Large intestine (tissue), 12 donors: ENCODE measurements at places on chromosomes 6 and 20.

GRCh38 chr6:139165324-139165723 lies 30.4 kb downstream of the HECA start:
- no peak for DNase-seq

DNA sequence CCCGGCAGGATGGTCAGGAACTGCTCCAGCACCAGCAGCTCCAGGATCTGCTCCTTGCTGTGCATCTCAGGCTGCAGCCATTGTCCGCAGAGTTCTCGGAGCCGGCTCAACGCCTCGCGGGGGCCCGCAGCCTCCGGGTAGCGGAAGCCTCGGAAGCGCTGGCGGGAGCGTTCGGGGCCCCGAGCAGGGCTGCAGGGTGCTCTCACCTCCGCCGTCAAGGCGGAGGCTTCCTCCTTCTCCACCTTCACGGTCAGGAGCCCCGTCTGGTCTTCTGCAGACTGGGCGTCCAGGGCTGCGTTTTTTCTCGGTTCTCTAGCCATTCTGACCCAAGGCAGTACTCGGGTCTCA lies 434 bp downstream of the ZKSCAN4 start:
- DNase-seq, result no peak

DNA sequence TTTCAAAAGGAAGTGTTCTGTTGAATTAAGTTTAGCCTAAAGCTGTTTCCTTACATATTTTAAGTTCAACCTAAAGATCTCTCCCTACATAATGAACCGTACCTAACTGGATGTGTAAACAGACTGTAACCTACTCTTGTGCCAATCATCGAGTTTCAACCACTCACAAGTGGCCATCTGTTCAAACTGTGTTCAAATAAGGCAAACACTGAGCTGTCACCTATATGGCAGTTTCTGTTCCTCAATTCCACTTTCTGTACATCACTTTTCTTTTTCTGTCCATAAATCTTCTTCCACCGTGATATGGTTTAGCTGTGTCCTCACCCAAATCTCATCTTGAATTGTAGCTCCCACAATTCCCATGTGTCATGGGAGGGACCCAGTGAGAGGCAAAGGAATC lies 428.6 kb downstream of the HACE1 start:
- DNase-seq, result no peak

- DNase-seq, result peak; percentile 91
Measured at GRCh38 chr6:138499303-138500018, at the start of gene NHSL1. Gene NHSL1 (minus strand): TSS chr6:138499494. CDS start chr6:138499290, 204 bp downstream.

DNA sequence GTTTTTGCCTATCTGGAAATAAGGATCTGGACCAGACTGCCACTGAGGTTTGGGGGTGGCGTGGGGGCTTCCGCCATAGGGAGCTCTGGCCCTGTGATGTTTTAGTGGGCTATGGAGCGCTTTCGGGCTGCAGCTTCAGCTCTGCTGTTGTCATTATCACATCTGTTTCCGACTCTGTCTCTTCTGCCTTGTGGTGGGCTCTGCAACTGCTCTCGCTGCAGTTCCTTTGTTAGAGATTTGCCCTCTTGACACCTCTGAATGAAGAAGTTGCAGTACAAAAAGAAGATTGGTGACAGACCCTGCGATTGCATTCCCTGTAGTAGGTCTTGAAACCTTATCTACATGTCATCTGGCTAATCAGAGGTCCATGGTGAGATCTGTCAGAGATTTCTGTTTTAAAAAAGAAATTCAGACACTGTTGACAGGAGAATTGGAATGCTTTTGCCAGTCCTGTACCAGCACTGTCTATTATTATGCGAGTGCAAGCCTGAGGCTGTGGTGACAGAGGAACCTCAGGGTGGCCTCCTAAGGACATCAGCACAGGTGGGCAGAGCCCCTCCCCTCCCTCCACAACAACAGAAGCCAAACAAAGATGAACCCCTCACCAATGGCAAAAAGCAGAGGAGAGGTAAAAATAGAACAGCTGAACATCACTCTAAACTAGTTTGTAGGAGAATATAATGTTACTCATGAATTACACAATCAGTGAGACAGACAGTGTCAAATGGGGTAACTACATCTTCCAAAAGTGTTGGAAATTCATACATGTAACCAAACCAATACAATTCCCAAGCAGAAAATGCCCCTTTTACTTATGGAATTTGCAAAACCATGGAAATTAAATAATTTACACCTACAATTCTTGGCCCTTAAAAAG lies 63.5 kb upstream of the DEFB112 start:
- DNase-seq, result no peak

DNA sequence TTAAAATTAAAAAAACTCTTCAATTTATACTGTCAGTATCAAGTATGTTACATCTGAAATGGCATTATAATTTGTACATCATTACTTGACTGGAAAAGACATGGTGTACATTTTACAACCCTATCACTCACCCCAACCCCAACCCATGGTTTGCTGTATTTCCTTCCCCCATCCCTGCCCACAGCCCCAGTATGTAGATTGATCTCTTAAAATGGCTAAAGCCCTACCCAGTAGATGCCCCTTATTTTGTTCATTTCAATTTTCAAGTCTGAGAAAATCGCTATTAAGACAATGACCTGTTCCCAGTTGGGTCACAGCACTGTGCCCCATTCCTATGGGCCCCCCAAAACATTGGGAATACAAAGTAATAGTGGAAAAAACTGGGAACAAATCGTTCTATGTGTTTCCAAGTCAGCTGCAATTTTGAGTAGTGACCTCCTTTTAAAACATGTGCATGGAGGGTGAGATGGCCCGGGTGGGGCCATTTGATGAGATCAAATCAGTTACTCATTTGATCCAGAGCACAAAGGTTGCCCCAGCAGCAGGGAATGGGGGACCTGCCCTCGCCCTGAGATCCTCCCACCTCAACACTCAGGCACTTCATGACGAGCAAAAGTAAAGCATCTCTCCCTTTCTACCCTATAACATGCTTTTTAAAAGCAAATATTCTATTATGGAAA lies 13.3 kb downstream of the EZR start:
- DNase-seq, result no peak

DNA sequence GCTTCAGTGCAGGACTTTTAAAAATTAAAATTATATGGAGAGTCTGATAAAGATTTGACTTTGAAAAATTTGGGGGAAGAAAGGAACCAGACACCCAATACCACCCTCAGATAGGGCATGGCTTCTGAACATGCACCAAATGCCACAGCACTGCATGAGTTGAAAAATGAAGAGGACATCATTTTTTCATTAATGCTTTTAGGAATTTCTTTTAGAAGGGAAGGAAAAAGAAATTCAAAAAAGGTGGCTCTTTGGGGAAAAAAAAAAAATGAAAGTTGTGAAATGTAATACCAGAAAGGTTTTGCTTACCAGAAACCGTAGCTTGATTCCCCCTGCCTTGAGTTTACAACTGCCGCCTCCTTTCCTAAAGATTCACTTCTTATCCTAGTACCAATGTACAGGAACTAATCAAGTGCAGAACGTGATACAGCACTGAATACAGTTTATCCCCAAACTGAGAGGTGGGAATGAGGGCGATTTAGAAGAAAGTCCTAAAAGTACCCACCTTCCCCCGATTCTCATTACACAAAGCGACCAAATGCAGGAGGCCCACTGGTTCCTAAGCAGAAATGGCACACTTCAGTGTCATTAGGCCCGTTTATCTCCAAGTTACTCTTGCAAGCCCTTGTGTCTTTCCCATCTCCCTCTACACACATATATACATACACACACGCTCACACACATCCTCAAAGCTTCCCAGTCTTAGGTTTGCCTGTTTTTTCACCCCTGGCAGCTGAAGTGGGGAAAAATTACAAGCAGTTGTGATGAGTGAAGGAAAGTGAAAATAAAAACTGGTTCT lies 2.8 kb downstream of the PPP1R10 start:
- DNase-seq, result peak; percentile 53

DNA sequence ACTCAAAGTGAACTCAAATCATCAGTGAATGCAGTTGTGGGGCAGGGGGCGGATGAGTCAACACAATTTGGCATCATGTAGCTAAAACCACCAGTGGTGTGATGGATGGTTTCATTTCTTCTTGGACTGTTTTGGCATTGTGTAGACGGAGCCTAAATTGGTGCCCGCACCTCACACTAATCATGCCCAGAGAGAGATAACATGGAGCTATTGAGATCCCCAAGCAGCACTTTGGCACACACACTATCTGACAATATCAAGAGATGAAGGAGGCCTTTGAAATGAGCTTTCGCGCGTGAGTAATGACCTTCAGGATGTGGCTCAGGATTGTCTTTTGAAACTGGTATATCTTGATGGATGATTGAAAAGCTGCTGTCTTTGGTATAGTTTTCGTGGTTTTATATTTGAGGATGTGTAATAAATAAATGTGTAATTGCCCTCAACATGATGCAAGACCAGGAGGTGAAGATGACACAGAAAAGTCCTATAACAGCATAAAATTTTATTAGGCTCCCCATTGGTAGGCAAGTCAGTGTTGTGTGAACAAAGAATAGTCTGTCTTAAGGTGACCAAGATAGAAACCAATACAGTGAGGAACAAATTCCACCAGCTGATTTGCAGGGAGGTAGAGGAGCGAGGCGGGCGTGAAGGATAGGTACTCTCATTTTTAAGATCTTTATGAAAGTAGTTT lies 174.2 kb downstream of the TSHZ2 start:
- DNase-seq, result no peak

GRCh38 chr6:89034586-89035251 lies 45.8 kb upstream of the PNRC1 start:
- DNase-seq, result no peak

GRCh38 chr6:158892266-158892665 lies 73.1 kb upstream of the EZR start:
- no peak for DNase-seq

GRCh38 chr6:111411046-111411445 lies 72.0 kb downstream of the REV3L start:
- DNase-seq, result no peak
